A549 treated with AZD2906 at 1 μM for 4 hours (cell line): ENCODE measurements at places on chromosomes 2 and 18. TPM values are rescaled to one million over a fixed set of nuclear protein-coding genes. Genes with fewer than 3 reads are reported as not detected.

DCC gene
- total RNA-seq, result not detected in 5 replicates

ADAM23 gene
- 8.4 to 10.3 TPM (median 9.1 TPM) in 5 replicates for total RNA-seq

RSAD2 gene
- total RNA-seq, result 0.13 to 0.25 TPM (median 0.22 TPM) in 5 replicates

LBX2 gene
- 3.2 to 4.3 TPM (median 3.8 TPM) in 5 replicates for total RNA-seq

KLHL30 gene
- total RNA-seq, result 0.16 to 0.25 TPM (median 0.22 TPM) in 5 replicates

CFAP65 gene
- total RNA-seq, result 0.11 to 0.32 TPM (median 0.17 TPM) in 5 replicates

SPR gene
- total RNA-seq, result 90.8 to 137 TPM (median 128 TPM) in 5 replicates

ALKAL2 gene
- not detected in 5 replicates for total RNA-seq

SIX2 gene
- 1.5 to 2.8 TPM (median 2.2 TPM) in 5 replicates for total RNA-seq
